Iris pigment epithelial cell (primary cell): ENCODE measurements at places on chromosomes 11 and 22.

GRCh38 chr22:17787241-17787640, 13.0 kb upstream of the BID start:
- DNase-seq, result no peak

DNA sequence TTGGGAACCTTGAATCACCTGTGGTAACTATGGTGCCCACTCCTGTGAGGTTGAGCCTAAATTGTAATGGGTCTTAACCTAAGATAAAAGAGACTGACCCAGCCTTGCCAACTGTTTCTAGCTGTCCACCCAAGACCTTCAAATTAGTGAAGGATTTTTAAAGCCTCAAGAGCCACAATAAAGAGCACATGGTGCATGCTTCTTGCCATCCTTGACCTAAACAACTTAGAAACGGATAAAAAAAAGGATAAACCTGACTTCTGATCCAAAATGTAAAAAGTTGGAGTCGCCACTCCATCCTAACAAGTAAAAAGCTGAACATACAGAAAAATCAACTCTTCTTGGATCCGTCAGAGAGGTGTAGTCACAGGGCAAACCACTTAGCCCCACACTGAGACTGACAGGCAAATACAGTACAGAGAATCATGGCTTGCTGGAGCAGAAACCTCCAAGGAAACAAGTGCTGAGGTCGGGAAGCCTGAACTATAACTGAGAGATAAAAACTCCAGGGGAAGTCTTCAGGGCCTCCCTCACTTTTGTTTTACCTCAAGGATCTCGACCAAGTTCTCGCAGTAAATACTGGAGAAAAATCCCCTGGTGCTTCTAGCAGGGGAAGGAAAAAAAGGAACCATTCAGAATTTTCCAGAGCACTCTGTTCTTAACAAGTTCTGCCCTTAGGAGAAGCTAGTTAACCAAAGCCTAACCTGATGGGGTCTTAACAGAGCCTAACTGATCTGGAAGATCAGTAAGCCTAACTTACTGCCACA, 16.3 kb downstream of the ENTHD1 start:
- DNase-seq, result no peak

- no peak for DNase-seq
These were observed 5.1 kb downstream of the BID start for GRCh38 chr22:17769013-17769715.

- DNase-seq, result peak; percentile 10
These were observed 46.8 kb downstream of the PLAAT5 start for GRCh38 chr11:63444160-63444559.
